ENCODE measurements at places on chromosomes 7 and 10.

GRCh38 chr7:111517549-111517951 is 44.7 kb downstream of the IMMP2L start:
- no peak for DNase-seq

GRCh38 chr7:125504848-125505247 is 575.2 kb upstream of the POT1 start:
- no peak for DNase-seq

GRCh38 chr7:91553410-91553895 is 289.2 kb downstream of the FZD1 start:
- no peak for DNase-seq

DNA sequence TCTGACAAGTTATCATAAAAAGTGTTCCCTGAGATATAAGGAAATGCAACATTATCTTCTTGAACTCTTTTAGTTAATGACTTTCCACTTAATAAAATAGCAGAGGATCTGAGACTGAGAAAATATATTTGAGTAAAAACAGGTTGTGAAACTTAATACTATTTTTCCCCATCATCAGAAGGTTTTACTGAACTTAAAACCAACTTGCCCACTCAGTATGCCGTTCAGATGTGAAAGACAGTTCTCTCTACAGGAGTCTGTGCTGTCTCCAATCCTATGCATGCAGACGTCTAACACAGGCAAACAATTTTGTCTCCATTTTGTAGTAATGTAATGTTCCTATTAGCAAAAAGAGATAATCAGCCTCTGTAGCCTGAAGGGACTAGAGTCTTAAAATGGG is 38.2 kb upstream of the CYP2C18 start:
- DNase-seq, result no peak

DNA sequence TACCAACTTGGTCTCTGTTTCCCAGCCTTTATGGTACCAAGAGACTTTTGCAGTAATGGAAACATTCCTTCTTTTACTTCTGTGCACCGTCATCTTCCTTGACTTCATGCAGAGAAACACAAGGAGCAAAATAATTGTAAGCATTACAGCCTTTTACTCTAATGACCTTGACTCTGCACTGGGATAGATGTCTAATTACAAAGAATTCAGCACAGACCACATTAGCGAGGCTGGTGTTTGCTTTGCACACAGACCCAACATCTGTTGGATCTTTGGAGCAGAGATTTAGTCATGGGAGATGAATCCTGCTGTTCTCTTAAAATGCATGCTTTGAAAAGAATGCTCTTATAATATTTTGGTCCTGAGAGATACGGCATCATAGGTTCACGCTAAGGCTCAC is 261.6 kb downstream of the TWIST1 start:
- no peak for DNase-seq

- no peak for DNase-seq
These were observed 113.5 kb downstream of the SORBS1 start for GRCh38 chr10:95447685-95448084.

DNA sequence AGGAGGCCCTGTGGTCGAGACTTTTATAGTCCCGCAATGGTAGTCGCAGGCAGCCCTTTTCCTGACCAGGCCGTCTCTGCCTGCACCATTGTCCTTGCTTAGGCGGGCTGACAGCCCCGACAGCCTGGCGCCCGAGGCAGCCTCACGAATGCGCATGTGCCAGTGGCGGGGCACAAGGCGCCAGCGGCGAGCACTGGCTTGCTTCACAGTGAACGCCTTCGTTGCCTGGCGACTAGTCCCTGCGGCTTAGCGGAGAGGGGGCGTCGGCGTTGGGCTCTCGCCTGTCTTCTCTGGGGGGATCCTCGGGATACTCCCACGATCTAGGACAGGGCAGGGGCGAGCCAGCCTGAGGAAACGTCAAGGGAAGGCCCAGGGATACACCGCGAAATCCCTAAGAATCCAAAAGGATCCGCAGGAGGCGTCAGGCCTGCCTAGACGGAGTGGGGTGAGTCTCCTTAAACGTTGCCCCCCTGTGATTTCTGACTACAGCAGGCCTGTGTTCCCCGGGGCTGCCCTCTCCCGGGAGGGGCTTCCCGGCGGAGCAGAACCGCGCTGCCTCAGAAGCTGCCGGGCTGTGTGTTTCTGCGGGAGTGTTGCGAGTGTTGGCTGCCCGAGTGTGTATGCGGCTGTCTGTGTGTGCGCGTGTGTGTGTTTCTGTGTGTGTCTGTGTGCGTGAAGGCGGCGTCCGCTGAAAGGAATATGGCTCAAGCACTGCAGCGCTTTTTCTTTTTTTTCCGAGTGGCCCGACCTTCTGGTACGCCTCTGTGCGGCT is 20.5 kb upstream of the ZNF273 start:
- DNase-seq, result no peak

GRCh38 chr10:19003341-19003740 is 45.3 kb upstream of the MALRD1 start:
- DNase-seq, result no peak

- no peak for DNase-seq
These were observed 390.1 kb downstream of the GATA3 start for GRCh38 chr10:8444630-8445029.

- DNase-seq, result peak; percentile 30
These were observed 43.4 kb downstream of the GLRX3 start for GRCh38 chr10:130179640-130180039.

- DNase-seq, result no peak
These were observed 79.3 kb upstream of the ZNF479 start for GRCh38 chr7:57211428-57212100.

- no peak for DNase-seq
These were observed 190.1 kb downstream of the LRRTM3 start for GRCh38 chr10:67115972-67116371.

GRCh38 chr7:16345979-16346958 is 75.1 kb downstream of the CRPPA start:
- no peak for DNase-seq

DNA sequence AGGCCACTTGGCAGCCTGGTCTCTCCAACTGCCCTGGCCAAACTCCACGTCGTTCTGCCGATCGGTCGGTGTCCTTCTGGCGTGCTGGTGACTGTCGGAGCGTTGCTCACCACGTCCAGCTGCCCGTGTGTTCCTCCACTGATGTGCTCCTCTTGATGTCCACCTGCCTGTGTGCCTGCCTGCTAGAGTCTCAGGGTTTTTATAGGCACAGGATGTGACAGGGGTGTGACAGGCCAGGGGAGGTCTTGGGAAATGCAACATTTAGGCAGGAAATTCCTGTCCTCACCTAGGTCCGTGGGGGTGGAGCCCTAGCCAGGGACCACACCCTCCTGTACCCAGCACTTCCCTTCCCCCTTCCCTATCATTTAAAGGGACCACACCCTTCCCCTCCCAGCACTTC is 25.2 kb upstream of the CFAP46 start:
- no peak for DNase-seq

All from T-helper 17 cell (primary cell).